NCI-H1417 (cell line): ENCODE measurements at places on chromosomes 12 and 14.

DNA sequence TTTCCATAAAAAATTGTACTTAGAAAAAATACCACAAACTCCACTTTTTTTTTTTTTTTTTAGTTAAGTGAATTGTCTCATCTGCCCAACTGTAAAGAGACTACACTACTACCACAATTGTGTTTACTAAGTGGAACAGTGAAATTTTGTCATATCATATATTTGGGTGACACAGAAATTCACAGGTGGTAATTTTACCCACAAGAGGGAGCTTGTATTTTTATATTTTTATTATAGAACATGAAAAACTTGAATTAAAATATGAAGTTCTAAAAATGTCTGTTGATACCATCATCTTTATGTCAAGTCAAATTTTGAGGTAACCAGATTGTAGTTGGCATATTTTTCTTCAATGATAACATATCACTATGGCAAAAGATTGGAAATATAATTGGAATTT, 329.4 kb upstream of the SOX5 start:
- DNase-seq: no peak

DNA sequence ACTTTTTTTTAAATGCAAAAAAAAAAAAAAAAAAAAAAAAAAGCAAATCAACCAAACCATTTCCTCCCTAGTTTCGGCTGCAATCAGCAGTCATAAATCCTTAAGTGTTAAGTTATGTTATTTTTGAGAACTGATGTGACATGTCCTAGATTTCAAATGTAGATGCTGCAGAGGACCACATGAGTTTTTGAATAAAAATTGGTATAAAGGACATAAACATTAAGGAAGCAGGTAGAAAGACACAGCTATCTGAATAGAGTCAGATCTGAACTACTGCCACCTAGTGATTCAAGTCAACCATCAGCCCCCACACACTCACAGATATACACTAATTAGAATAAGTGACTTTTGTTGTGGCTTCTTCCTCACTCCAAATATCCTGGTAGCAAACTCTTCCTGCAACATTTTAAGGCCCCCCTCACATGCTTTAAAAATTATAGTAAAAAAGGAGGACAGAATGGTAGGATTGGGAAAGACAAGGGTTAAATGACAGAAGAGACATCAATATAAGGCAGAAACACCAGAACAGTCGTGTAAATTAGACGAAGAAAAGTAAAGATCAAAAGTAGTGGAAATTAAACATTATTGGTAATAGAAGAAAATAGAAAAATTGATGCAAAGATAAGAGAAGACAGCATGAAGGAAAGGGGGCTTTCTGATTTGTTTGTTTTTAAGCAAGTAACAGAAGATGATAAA, 394.5 kb upstream of the ATP2B1 start:
- peak; percentile 17 for DNase-seq

- DNase-seq: no peak
Measured at GRCh38 chr12:50362671-50363070, 33.7 kb downstream of the FAM186A start.

- no peak for DNase-seq
Measured at GRCh38 chr12:98352218-98352811, 163.1 kb upstream of the TMPO start.

DNA sequence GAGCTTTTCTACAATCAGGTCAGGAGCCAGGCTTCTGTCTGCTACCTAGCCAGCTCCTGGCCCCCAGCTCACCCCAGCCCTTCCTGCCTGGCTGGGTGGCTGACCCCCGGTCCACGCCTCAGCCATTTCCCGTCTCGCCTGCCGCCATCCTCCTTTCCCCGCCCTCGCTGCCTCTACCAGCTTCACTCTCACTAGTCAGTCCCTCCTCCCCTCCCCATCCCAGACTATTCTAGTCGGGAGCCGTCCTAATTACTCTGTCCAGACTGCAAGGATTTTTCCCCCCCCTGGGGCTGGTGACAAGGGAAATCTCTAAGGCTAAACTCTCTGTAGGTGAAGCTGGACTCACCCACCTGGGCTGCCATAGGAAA, 825 bp downstream of the DHH start:
- DNase-seq: peak; percentile 72

- no peak for DNase-seq
Measured at GRCh38 chr12:9872162-9872561, 3.0 kb upstream of the CLEC2B start.

- peak; percentile 43 for DNase-seq
Measured at GRCh38 chr12:2692080-2692479, 102.7 kb upstream of the FKBP4 start.

DNA sequence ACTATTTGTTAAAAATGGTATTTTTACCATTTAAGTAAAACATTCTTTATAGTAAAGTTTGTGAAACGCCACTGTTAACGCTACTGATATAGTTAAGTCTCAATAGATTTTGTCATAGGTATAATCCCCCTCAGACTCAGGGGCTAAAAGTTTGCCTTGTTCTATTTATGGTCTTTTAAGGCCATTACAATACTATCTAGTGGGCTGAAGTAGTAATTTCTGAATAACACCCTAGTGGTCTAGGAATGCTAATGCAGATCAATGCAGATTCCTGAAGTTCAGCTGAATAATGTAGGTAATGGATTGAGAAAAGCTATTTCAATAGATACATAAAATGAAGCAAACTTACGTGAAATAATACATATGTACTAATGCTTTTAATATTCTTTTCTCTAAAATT, 989.3 kb upstream of the NOVA1 start:
- DNase-seq: no peak

DNA sequence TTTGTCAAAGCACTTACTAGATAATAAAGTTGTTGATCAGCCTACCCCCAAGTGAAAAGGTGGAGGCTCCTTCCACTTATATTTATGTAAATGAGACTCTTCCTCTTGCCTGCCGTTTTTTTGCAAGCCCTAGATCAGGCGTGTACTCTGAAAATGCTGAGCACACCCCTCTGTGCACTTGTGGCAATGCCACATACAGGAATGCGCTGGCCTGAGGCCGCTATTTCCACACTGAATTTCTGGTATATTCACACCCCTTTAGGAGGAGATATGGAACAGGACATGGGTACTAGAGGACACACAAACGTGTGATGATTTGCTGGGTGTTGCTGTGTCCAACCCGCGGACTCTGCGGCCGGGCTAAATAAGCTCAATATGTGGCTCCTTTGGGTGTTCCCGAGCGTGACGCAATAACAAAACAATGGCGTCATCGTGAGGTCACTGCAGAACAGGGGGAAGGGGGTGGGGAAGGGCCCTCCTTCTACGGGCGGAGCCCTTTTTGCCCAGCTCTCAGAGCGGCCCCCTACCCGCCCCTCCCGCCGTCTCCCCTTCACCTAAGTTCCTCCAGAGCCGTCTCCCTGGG, 554 bp upstream of the TSPAN31 start:
- peak; percentile 96 for DNase-seq
